Cortex of kidney (tissue), 1 donor: ENCODE measurements at places on chromosomes 13 and 19.

- DNase-seq = no peak
These were observed 509.5 kb downstream of the SLITRK1 start for GRCh38 chr13:83372786-83373185.

DNA sequence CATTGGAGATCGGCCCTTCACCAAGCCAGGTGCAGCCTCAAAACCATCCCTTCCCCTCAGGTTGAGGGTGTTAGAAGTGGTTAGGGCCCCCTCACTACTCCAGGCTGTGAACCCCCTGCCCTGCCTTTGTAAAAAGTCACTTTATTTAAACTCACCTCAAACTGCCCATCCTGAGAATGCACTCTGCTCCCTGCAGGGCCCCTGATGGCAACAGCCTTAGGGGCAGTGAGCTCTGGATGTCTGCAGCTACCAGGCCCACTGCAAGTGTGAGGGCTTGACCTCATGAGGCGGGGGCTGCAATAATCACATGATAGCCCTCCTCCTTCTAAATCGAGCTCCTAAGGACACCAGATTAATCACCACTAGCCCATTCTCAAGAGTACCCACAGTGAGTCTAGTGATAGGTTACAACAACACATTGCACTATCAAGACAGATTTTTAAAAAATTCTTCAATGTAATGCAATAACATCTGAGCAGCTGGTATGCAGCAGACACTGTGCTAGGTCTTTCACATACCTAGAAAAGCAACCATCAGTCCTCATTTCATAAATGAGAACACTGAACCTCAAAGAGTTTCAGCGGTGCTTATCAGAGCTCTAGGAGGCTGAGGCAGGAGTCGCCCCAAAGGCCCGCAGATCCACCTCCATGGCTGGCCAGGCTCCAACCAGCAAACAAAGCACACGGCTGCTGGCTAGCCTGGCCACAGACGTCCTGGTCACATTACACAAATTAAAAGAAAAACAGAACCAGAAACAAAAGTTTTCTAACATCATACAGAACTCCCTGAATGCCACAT is 26.0 kb downstream of the SLC7A1 start:
- DNase-seq = no peak

- DNase-seq = no peak
These were observed 8.8 kb downstream of the MFSD12 start for GRCh38 chr19:3548606-3549005.

GRCh38 chr13:32734511-32734910 is 148.3 kb downstream of the PDS5B start:
- no peak for DNase-seq

DNA sequence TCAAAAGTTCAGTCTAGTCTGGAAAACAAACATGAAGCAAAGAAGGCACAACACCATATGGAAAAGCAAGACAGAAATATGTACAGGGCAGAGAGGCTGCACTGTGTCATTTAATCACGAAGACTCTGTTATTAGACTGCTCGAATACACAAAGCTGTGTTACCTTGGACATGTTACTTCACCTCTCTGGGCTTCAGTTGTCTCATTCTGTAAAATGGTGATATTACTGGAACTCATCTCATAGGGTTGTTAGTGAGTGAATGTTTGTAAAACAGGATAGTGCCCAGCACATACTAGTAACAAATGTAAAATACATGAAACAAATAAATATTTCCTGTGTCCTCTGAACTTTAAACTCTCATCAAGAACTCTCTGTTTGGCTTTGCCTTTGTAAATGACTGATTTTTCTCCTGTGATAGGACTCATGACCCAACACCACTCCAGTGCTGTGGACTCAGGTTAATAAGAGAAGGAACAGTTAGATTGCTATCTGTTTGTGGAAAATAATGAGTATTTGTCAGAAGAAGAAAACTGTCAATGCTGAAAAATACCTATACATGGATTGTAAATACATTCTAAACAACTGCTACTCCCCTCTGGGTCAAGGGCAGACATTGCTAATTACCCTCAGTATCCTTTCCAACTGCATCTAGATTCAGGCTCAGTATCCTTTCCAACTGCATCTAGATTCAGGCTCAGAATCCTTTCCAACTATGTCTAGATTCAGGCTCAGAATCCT is 62.3 kb downstream of the ZIC5 start:
- no peak for DNase-seq

- DNase-seq = no peak
These were observed 376.1 kb downstream of the DLEU7 start for GRCh38 chr13:50467156-50468110.

GRCh38 chr19:40398417-40399131 is 8.6 kb upstream of the HIPK4 start:
- no peak for DNase-seq

DNA sequence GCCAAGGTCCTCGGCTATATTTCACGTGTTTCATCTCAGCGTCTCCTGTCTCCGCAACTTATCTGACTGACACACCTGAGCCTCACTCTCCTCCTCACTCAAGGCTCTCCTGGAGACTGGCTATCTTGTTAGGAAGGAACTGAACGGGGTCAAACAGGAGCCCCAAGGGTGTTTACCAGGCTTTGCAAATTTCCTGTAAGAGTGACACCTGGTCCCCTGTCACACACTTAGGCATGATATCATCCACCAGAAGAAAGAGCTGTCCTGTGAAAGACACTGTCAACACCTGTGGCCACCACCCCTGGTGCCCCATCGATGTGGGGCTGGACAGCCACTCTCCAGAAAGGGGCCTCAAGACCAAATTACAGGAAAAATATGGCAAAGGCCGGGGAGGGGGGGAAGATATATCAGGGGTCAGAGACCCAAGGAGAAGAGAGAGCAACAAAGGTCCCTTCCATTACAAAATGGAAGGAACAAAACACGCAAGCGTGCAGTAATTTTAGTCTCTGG is 2.9 kb downstream of the CD70 start:
- DNase-seq = no peak
